Urinary bladder (tissue), 4 donors: ENCODE measurements at places on chromosomes 3 and 15. TPM values are rescaled to one million over a fixed set of nuclear protein-coding genes. Genes with fewer than 3 reads are reported as not detected.

C3orf62 gene
- 6.0 TPM for total RNA-seq

GRCh38 chr15:101193120-101193644, 58.7 kb downstream of the CHSY1 start:
- no peak for DNase-seq

GRCh38 chr15:66749841-66750575, 48.0 kb downstream of the SMAD6 start:
- DNase-seq, result no peak

DNA sequence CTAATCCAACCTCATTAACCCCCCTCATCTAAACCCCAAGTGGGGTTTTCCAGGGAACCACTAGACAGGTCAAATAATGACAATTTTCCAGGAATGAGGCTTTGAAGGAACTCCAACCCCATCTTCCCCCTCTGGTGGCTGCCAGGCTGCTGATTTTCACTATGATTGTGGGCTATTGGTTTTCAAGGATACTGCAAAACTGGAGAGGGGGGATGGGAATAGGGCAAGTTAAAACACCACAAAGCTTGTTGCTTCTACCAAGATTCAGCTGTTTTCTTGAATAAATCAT, 10.4 kb upstream of the ZNF662 start:
- no peak for DNase-seq

DNA sequence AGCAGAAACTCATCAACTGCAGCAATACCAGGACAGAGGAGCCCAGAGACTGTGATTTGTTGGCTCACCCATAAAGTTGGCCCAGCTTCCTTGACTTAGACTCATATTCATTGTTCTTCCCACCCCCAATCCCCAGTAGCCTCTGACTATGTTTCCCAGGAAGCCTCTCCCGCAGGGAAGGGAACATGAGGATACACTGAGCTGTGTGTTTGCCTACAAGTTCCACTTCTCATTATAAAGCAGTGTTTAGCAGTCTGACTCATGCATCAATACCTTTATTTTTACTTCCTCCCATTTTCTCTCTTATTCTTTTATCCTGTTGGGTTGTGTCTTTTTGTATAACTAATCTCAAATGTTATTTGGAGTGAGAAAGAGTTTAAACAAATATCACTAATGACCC, 111.6 kb upstream of the PHLDB2 start:
- DNase-seq, result no peak

DNA sequence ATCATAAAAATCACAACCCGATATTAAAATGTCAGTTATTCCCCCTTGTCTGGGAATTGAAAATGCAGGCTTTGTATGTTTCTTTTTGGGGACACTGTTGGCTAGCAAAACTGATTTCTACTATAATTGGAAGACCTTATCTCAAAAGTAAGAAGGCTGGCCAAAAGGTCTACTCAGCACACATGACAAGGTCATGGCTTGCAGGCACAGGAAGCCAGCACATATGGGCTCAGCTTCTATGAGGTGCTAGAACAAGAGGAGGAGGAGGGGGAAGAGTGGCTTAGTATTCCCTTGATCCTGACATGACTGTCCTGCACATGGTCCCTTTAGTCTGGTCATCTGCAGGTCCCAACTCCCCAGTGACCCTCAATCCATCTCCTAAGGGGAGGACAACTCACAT, 681.2 kb downstream of the SQOR start:
- DNase-seq, result no peak

- DNase-seq, result no peak
These were observed 15.4 kb upstream of the GMNC start for GRCh38 chr3:190877925-190878324.

GRCh38 chr3:150073031-150073430, 102.3 kb upstream of the PFN2 start:
- no peak for DNase-seq

NECTIN3 gene
- total RNA-seq, result 71.3 TPM

DNA sequence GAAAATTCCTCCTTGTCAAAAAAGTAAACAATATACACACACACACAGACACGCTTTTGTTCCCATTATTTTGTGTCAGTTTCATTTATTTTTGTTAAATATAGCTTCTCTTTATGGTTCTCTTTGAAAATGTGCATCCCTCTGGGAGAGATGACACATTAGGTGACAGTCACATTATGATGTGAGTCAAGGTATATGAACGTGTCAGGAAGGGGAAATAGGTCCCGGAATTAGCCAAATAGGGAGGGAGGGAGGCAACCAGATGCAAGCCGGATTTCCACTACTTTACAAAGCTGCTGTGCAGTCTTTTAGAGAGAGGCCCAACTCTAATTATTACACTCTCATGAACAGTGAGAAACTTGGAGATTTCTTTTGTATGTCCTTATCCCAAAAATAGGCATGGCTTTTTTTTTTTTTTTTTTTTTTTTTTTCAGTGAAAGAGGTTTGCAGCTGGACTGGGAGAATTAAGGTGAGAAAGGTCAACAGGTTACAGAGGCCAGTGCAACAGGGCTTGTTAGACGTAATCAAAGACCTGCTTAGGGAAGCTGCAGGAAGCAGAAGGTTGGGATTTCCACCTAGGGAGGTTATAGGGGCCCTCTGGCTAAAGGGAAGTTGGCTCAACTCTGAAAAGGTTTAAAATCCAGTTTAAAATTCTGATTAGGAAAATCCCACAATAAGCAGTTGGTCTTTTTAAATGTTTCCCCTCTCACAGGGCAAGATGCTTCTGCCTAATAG, 240.5 kb upstream of the UBE2E1 start:
- DNase-seq, result no peak

CNTN4 gene
- 56.6 TPM for total RNA-seq

SNURF gene
- total RNA-seq, result 51.9 TPM

GRCh38 chr3:124633524-124633923, 96.7 kb upstream of the UMPS start:
- no peak for DNase-seq

HTR3E gene
- total RNA-seq, result not detected

- DNase-seq, result no peak
These were observed 202.2 kb upstream of the CMC1 start for GRCh38 chr3:28039234-28039633.

DNA sequence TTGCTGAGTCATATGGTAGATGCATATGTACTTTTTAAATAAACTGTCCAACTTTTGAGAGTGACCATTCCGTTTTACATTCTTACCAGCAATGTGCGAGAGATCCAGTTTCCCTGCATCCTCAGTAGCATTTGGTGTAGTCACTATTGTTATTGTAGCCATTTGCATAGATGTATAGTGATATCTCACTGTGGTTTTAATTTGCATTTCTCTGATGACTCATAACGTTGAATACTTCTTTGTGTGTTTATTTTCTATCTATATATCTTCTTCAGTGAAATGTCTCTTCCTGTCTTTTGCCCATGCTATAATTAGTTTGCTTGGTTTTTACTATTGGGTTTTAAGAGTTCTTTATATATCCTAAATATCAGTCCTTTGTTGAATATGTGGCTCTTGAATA, 255.7 kb upstream of the GRM7 start:
- DNase-seq, result no peak

POLQ gene
- total RNA-seq, result 7.3 TPM

GRCh38 chr3:150740733-150741496, 22.1 kb downstream of the SIAH2 start:
- DNase-seq, result no peak

STRIT1 gene
- 1.4 TPM for total RNA-seq

- DNase-seq, result no peak
These were observed 86.2 kb downstream of the SEC22A start for GRCh38 chr3:123287962-123288302.

AGTR1 gene
- 8.1 TPM for total RNA-seq

GOLGA8S gene
- total RNA-seq, result 0.21 TPM

SLC24A5 gene
- total RNA-seq, result 0.26 TPM

RABL3 gene
- 19.1 TPM for total RNA-seq

ADAMTS7 gene
- total RNA-seq, result 9.6 TPM

IMPG2 gene
- total RNA-seq, result 2.3 TPM

ATP13A5 gene
- total RNA-seq, result not detected

- no peak for DNase-seq
These were observed 159.2 kb downstream of the MEGF11 start for GRCh38 chr15:66094331-66094730.

CFAP92 gene
- total RNA-seq, result 1.9 TPM

DNA sequence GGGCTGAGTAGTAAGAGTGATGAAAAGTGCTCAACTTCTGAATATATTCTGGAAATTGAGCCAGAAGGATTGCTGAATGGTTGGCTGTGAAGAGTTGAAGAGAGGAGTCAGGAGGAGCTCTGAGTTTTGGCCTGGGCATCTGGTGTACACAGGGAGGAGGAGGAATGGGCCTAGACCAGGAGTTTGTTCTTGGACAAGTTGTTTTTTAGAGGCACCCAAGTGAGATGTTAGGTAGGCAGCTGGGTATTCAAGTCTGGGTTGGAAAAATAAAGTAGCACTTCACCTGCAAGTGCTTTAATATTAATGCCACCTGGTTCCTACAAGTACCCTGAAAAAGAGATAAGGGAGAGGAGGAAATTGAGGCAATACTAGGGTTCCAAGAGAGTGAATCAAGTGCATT, 14.7 kb downstream of the BSN start:
- no peak for DNase-seq

DNA sequence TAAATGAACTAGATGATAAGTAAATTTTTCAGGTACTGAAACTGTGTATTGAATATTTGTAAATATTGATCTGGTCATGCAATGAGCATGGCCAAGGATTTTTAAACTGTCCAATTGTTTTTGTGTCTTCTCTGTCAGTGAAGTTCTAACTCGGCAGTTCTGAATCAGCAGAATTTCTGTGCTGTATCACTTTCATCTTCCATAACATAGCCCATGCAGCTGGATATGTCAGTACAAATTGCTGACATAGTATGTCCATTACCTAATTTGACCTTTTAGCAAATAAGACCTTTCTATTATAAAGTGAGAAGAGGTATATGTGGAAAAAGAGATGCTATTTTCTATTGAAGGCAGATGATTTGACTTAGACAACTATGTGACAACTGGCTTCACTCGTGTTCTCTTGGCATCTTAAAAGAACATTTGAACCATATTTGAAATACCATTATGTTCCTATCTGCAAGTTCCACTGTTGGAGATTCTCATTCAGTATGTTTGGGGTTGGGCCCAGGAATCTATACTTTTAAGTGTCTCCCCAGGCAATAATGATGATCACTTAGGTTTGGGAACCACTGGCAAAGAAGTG, 90.4 kb downstream of the CMSS1 start:
- no peak for DNase-seq

- DNase-seq, result no peak
These were observed 10.7 kb downstream of the MB21D2 start for GRCh38 chr3:192906940-192907339.

DNA sequence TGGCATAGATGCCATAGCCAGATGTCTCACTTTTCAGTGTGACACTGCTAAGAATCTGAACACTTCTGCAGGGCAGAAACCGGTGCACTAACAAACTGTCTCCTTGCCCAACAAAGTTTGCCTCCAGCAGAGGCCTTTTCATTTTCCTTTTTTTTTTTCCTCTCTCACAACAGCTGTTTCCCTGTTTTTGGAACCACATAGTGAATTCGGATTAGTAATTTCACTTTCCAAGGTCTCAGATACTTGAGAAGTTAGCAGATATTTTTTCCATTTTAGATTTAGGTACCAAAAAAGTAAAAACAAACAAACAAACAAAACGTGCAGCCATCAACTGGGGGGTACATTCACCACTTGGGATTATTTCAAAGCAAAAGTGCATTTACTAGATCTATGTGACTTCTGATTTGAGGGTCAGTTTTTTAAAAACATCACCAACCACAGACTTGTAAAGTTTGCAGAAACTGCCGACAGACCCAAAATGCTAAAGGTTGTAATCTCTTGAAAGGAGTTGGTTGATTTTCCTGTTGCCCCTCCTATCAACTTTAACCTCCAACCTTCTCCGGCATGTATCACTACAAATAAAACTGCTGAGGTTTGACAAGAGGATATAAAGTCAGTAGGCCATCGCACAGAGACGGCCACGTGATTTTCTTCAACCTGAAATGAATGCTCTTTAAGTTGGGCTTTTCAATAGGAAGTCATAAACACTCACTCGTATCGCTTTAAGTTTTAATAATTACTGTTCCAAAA, 169.1 kb downstream of the CDIN1 start:
- no peak for DNase-seq

DNA sequence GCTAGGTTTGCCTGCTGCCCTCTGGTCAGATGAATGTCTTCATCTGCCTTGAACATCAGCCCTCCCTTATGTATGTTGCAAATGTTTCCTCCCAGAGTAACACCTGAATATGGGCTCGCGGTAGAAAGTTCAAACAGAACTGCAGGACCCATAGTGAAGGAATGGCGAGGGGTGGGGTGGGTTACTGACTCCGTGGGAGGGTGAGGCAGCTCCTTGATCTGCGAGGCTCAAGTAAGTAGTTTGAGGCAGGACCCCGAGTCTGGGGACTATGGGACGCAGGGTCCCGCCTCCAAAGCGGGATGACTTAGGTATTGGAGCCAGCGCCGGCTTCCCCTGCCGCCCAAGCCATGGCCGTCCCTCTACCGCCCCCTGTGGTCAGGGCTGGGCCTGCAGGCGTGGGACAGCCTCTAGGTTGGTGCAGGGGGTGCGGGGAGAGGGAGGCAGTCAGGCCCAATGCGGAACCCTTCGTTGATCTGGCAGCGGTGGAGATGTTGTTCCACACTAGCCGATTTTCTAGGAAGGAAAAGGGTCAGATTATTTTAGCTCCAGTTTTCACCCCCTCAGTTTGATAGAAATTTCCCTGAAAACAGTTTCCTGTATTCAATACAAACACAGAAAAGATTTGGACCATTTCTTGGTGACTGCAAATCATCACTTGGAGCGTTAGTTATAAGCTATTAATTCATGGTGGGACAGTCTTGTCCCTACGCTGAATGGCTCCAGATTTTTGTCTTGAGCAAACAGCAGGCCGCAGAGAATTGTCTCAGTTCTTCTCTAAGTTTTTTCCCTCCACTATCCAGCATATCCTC, 72.3 kb downstream of the CORO2B start:
- DNase-seq, result no peak

DNA sequence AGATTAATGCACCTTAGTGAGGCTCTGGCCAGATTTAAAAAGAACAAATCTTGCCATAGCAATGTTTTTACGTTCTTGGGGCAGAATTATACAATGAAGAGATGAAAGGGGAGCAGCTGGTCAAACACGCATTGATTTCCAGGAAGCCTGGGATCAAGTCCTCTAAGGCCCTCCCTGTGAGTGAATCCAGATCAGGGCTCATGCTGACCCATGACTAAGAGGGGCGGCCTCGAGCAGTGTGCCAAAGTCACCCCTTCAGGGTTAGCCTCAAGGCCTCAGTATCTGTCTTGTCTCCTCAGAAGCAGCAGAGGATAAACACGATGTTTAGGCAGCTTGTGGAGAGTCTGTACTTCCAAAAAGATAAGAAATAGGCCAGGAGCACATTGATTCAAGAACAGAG, 9.3 kb upstream of the RBP1 start:
- DNase-seq, result no peak

DNA sequence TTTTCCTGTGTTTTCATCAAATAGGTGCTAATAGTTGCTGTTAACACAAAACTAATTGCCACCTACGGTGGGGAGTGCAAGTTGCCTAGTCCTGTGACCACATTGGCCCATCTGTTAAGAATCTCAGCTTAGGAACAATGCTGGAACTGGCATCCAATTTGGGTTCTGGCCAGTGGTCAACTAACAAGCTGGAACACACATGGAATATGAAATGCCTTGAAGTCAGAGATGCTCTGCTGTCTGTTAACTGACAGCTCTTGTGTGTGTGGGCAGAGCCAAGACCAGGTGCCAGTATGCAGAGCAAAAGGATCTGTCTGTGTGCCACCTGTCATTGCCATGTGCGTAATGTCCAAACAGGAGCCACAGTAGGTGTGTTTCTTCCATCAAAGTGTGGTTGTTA, 460.8 kb downstream of the ROBO2 start:
- no peak for DNase-seq
